ENCODE measurements at places on chromosomes 5 and 9. TPM values are rescaled to one million over a fixed set of nuclear protein-coding genes. Genes with fewer than 3 reads are reported as not detected.

Gene TCF7
- 10.7 TPM for total RNA-seq

Gene TMEFF1
- total RNA-seq, result 1.2 TPM

Gene NEK6
- 71.7 TPM for total RNA-seq

Gene MAMDC2
- 0.16 TPM for total RNA-seq

Gene CAPSL
- not detected for total RNA-seq

Gene CAVIN4
- total RNA-seq, result 0.29 TPM

Gene TMC1
- total RNA-seq, result 0.03 TPM

Gene CD274
- total RNA-seq, result 2.1 TPM

Gene C8G
- total RNA-seq, result 1.7 TPM

Gene SLC36A3
- total RNA-seq, result not detected

Gene PCDHGA11
- total RNA-seq, result not detected

Gene FAM221B
- not detected for total RNA-seq

Gene CCNI2
- 0.07 TPM for total RNA-seq

Gene PCDHB5
- total RNA-seq, result 1.6 TPM

Gene DDX4
- total RNA-seq, result not detected

Data from A549 treated with Hydrocortisone at 1 μM for 4 hours (cell line).